ENCODE measurements at places on chromosomes 7 and 10.

DNA sequence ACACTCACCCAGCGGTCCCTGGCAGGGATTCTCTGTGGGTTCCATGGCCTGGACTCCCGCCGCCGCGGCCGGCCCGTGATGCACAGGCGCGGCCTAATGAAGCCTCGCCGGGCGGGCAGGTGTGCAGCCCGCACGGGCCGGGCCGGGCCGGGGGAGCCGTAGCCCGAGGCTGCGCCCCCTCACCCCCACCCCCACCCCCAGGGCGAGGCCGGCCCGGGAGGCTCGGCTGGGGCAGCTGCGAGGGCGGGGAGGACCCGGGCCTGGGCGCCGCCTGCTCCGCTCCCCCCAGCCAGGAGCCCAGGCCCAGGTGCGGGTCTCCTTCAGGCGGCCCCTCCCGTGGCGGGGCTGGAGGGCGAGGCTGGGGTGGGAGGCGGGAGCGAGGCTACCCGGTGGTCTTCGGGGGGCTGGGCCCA, at the start of gene NOBOX:
NOBOX (minus strand) TSS at position 45 of the 413 bp plus-strand sequence.
- DNase-seq = no peak

GRCh38 chr7:108384716-108385483, 71.3 kb downstream of the NRCAM start:
- DNase-seq = no peak

DNA sequence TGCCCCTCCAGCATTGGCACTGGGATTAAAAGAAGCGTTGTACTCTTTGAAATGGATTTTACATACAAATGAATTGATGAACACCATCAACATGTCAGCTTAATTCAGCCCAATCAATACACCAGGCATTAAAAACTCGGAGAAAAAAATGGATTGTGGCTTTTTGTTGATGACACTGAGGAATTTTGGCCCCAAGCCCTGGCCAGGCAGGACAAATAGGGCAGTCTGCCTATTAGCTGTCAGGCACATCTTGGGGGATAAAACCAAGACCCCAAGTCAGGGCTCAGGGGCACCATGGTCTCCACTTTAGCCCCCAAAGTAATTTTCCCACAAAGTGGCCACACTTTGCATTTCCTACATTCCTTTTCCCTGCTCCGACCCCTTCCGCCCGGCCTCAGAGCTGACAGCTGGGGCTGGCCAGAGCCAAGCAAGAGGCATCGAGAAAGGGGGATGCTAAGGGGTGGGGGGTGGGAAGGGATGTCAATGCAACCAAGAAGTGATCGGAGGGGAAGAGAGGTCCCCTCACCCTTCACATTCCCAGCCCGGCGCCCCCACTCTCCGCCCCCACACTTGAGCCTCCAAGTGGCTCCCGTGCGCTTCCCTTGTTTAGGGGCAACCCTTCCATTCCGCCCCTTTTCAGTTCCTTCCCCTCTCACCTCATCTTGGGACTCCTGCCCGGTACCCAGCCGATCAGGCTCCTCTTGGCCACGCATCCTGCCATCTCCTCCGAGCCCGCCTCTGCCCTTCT, 711 bp downstream of the HIP1 start:
- no peak for DNase-seq

DNA sequence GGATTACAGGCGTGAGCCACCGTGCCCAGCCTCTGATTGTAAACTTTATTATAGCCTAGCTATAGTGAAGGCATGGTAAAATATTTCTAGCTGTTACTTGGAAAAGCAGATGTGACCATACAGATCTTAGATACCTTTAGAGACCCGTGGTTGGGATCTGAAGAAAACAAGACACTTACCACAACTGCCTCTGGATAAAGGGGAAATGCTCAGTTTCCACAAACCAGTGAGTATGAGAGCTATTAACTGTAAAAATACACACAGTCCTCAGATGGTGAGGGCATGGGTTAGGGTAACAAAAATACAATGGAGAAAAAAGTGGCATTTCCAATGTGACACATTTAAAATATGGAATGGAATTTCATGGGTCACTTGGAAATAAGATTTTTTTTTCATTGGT, 63.0 kb downstream of the ZNF438 start:
- no peak for DNase-seq

DNA sequence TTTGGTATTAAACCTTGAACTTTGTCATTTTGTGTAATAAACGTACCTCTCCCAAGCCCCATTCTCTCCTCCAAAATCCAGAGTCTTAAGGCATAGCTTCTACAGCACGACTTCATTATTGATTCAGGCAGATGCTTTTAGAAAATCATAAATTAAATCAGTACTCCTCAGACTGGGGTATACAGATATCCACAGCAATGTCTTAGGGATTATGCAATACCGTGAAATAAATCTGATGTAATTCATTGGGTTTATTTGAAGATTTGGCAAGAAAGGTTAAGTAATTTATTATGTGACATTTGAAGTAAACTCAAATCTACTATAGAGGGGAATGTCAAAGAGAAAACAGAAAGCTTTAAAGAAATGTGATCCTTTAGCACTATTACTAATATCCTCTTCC, 246.1 kb upstream of the PLXDC2 start:
- no peak for DNase-seq

GRCh38 chr10:132297526-132297925, 10.2 kb downstream of the STK32C start:
- no peak for DNase-seq

- DNase-seq = peak; percentile 38
Measured at GRCh38 chr10:5840314-5841307, 27.4 kb upstream of the GDI2 start.

DNA sequence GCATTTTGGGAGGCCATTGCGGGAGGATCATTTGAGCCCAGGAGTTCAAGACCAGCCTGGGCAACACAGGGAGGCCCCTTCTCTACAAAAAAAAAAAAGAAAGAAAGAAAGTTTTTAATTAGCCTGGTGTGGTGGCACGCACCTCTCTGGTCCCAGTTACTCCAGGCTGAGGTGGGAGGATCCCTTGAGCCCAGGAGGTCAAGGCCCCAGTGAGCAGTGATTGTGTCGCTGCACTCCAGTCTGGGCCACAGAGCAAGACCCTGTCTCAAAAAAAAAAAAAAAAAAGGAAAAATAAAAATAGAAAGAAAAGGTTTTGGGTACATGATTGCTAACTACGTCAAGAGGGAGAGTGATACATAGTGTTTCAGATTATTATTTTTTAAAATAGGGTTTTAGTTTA, 2.0 kb upstream of the USP54 start:
- DNase-seq = no peak

DNA sequence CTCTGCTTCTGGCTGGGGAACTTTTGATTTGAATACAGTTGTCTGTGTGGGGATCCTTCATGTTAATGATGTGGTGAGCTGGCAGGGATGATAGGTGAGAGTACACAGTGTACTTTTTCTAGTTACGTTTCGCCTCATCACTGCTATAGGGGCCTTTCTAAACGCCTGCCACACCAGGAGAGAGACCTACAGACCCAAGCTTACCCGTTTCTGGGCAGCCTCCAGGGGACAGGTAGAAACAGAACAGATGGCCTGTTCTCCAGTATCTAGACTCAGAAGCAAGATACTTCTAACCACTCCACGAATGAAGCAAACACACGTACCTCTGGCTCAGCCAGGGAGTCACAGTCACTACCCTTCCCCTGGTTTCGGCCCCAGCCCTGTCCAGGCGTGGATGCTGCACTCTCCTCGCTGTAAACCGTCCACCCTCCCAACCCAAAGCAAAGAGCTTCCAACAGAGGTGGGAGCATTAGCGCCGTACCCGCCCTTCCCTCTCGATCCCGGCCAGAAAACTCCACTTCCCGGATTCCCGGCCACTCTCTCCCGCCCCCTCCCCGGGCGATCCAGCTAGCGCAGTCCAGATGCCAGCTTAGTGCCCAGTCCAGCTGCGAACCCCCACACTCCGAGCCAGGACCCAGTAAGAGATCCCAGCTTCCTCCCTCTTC, 1.2 kb downstream of the CCDC6 start:
- DNase-seq = peak; percentile 23

GRCh38 chr7:909358-910329, 33.3 kb downstream of the GET4 start:
- peak; percentile 48 for DNase-seq

DNA sequence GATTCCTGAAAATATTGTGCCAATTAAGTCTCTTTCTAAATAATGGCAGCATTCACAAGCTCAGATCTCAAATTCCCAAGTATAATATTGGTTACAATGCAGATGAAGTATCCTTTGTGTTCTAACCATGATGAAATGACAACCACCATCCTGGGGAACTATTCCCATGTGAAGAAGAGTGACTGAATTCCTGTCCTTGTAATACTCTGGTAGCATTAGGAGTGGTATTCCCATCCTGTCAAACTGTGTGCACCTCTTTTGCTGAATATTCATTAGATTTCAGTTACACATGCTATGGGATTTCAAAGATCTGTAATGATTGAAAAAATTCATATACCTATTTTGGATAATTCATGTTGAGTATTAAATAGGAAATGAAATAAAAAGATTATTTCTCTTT, 86.1 kb upstream of the SMIM30 start:
- no peak for DNase-seq

DNA sequence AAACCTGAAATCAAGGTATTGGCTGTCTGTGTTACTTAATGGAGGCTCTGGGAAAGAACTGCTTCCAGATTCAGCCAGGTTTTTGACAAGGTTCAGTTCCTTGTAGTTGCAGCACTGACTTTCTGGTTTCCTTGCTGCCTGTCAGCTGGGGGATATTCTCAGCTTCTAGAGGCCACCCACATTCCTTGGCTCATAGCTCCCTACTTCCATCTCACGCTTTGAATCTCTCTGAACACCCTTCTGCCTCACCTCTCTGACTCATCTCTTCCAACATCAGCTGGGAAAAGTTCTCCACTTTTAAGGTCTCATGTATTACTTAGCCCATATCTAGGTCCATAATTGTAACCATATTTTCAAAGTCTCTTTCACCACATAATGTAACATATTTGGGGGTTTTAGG, 22.9 kb upstream of the GPR22 start:
- peak; percentile 22 for DNase-seq

GRCh38 chr7:38554586-38554985, 76.6 kb downstream of the AMPH start:
- no peak for DNase-seq

DNA sequence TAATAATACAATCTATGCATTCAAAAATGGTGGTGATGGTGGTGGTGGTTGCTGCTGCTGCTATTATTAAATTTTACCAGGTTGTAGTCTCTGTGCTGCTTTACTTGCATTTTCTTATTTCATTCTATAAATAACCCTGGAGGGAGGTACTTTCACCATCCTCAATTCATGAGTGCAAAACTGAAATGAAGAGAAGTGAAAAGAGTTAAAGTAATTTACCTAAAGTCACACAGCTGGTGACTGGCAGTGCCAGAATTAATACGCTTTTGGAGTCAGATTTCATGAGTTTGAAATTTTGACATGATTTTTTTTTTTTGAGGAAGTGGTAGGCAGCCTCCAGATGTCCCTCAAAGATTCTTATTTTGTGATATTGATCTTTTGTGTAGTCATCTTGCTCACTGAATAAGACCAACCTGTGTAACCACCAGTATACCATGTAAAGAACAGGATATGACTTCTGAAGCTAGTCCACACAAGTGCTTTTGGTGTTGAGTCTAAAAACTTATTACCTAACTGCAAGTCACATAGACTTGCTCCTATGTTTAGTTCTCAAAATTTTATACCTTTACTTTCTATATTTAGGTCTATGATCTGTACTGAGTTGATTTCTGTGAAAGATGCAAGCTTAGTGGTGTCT, 218.8 kb downstream of the ZWINT start:
- no peak for DNase-seq

DNA sequence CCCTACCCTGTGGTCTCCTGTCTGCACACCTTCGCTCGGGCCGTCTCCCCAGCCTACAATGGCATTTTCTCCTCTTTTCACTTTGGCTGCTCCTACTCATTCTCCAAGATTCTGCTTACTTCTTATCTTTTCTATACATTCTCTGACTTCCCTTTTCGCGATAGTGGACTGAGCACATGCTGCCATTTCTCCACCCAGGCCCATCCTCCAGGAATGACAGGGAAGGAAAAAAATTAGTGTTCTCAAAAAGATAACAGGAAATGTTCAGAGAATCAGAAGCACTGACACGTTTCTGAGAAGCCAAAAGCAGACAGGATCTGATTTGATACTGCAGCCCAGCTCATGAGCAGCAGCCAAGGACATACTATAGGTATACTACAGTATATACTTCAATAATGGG, 6.4 kb upstream of the ANXA11 start:
- DNase-seq = no peak

- DNase-seq = no peak
Measured at GRCh38 chr10:31728698-31729224, 199.9 kb downstream of the ARHGAP12 start.

DNA sequence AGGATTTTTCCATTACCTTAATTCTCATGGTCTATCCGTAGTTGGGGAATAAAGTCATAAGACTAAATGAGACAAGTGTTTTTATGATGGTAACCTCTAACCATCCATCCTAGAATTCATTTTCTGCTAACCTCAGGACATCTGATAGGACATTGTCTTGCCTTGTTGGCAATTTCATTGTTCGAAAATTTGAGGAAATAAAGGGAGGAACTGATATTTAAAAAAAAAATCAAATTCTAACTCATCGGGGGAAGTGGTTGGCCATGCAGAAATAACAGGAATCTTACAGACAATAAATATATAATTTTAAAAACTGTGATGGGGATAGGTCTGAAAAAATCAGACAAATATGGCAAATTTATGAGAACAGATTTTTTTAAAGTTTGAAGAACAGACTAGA, 21.7 kb upstream of the RHOBTB1 start:
- DNase-seq = no peak

DNA sequence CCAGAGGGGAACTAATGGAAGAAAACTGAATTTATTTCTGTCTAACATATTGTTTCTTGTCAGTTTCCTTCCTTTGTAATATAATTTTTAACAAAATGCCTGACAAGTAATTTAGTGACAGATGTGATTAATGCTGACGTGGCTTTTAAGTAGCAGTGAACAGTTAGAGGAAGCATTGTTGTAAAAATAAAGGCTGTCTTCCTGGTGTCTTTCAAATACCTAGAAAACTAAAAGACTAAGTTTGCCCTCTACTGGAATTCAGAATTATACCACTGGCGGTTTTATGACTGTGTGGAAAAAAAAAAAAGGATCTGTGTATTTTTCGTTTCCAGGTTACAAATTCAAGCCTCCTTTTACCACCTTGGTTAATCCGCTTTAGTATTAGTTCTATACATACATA, 217.1 kb upstream of the DPP6 start:
- DNase-seq = no peak

- no peak for DNase-seq
Measured at GRCh38 chr7:6167587-6168476, 104.6 kb downstream of the CYTH3 start.

- DNase-seq = no peak
Measured at GRCh38 chr7:1395211-1396070, 63.8 kb downstream of the MICALL2 start.

GRCh38 chr10:71244431-71245419, 32.4 kb downstream of the UNC5B start:
- peak; percentile 96 for DNase-seq

DNA sequence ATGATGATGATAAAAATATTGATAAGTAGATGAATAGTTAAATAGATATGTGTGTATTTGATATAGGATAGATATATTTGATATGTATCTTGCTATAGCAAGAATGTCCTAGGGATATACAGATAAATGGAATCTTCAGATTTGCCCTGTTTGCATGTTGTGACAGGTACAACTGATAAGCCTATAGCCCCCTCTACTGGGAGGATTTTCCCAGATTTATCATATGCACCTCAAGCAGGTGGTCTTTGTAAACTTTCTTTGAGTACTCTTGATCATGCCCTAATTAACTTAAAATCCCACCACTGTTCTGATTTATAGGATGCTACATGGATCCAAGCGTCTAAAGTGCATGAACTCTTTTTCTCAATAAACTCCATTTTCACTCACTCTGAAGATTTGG, 1050.7 kb downstream of the SORCS3 start:
- DNase-seq = no peak

Measured in fibroblast of pulmonary artery (primary cell).